Epithelial cell of proximal tubule (primary cell): ENCODE measurements at places on chromosomes 11 and 22. TPM values are rescaled to one million over a fixed set of nuclear protein-coding genes. Genes with fewer than 3 reads are reported as not detected.

RAG2 gene
- not detected in 2 replicates for total RNA-seq

OTOG gene
- total RNA-seq: not detected in 2 replicates

MRGPRX3 gene
- not detected in 2 replicates for total RNA-seq

NPAS4 gene
- not detected in 2 replicates for total RNA-seq

GGTLC3 gene
- not detected in 2 replicates for total RNA-seq

SNX32 gene
- 2.1 TPM in 1 of 2 replicates, not detected in the other for total RNA-seq

- no peak for DNase-seq
Measured at GRCh38 chr11:15555161-15555560, 440.4 kb downstream of the INSC start.

DNA sequence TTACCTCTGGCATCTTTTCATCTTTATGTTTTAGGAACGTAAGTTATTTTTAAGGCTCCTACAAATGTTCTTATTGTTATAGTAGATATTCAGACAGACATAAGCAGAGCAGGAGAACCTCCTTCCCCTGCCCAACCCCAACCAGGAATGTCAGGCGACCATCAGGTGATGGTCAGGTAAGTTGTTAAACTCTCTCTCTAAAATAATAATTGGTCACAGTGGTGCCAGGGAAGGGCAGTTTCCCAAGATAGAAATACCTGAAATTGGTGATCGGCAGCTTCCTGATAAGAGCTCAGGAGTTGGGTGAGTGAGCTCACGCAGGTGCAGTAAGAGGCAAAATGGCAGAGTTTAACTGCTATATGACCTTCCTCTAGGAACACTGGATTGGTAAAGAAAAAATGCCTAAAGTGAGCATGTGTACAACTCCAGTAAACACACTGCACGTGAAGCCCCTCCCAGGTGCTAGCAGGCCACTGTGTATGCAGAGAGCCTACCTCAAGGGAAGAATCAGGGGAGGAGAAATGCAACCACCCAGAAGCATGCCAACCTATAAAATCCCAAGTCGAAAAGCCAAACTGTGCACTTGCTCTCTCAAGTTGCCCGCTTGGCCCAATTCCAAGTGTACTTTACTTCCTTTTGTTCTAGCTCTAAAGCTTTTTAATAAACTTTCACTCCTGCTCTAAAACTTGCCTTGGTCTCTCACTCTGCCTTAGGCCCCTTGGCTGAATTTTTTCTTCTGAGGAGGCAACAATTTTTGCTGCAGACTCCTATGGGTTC lies 273.9 kb downstream of the SBF2 start:
- DNase-seq: no peak

- DNase-seq: no peak
Measured at GRCh38 chr22:21605887-21606564, 23.8 kb downstream of the YDJC start.

DNA sequence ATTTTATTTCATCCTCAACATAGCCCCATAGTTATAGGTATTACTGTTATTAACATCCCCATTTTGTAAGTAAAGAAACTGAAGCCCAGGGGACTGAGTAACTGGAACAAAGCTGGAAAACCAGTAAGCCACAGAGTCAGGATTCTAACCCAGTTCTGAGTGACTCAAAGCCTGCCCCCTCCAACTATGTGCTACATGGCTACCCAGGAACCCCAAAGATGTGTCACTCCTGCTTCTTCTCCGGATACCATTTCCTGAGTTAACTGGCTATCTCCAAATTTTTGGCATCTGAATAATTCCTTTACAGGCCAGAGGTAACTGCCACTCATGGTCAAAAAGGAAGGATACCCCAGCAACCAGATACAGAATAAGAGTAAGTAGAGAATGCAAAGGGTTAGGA lies 43.6 kb downstream of the TENM4 start:
- no peak for DNase-seq

GRCh38 chr11:128238521-128239265 lies 348.7 kb downstream of the ETS1 start:
- no peak for DNase-seq

- no peak for DNase-seq
Measured at GRCh38 chr11:77127235-77127911, 673 bp upstream of the MYO7A start.

DNA sequence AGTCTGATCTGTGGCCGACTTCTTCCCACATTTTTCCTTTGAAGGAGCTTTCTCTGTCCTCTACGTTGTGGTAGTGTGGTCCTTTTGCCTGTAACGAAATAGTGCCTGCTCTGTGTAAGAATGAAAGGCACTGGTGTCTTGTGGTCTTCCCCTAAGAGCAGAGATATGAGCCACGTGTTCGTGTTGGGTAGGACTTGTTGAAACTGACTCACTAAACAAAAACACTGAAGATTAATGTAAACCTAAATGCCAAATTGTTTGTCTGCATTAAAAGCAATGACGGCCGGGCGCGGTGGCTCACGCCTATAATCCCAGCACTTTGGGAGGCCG lies 10.1 kb upstream of the RPS3 start:
- DNase-seq: no peak

- DNase-seq: no peak
Measured at GRCh38 chr11:70865356-70865755, 387.0 kb downstream of the SHANK2 start.

- DNase-seq: no peak
Measured at GRCh38 chr11:81673001-81673400, 1060.7 kb downstream of the FAM181B start.

DNA sequence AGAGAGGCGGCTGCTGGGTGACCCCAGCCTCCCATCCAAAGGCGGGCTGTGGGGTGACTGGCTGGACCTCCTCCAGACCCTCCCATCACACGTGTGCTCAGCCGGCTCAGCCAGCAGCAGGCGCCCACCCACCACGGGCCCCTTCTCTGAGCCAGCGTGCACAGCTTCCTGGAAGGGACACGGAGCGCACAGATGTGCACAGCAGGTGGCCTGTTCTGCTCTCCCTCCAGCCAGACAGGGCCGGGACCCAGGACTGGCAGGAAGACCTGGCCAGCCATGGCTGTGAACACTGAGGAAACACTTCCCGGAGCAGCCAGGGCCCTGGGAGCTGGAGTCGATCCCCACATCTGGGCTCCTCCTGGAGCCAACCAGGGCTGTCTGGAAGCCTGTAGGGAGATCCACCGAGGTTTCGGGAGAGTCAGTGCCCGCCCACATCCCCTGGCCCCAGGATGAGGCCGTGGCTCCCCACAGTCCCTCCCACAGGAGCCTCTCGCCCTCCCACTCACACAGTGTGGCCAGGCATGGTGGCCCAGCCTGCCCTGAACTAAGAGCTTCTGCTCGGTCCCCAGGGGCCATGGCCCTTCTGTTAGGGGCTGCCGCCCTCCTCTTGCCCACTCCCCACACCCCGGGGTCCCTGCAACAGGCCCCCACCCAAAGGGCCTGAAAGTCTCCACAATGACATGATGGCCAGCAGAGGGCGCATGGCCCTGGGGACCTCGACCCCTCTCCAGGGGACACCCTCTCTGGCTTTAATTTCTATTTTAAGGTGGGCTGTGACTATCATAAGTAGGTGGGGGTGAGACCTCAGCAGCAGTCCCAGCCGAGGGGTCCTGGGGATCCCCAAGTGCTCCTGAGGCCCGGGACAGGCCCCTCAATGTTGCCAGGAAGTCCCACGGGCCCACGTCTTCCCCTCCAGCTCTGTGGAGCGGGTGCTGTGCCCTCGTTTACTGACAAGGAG lies 90.6 kb upstream of the FGF3 start:
- no peak for DNase-seq

DNA sequence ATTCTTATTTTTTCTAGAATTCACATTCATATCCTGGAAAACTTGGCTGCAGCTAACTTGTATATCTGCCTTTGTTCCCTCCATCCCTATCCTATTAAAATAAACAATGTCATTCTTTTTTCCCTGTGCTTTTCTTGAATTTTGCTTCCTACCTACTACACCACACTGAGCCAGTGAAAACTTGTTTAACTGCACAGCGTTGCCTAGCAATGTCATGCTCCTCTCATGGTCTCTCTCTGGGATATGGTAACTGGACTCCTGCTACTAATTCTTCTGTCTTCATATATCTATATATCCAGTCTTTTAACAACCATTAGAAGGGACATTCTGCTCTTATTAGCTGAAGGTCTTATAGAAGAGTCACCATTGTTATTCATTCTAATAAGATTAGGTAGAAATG lies 434.4 kb downstream of the METTL15 start:
- DNase-seq: no peak

DNA sequence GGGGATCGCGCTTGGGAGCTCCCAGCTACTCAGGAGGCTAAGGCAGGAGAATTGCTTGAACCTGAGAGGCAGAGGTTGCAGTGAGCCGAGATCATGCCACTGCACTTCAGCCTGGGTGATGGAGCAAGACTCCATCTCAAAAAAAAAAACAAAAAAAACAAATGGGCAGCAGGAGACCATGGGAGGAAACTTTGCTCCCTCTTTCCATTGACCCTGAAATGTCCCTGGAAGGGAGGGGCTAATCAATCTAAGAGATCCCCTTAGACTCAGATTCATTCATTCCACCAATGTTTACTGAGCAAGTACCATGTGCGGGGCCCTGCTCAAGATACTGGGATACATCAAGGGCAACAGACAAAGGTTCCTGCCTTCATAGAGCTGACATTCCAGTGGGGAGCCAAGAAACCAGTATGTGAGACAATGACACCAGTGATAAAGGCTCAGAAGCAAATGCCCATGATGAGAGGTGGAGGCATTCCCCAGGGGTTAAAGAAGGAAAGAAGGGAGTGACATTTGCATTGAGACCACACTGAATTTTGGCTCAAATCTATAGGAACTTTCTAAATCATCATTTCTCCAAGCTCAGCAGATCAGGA lies 37.7 kb upstream of the TFIP11 start:
- no peak for DNase-seq

DNA sequence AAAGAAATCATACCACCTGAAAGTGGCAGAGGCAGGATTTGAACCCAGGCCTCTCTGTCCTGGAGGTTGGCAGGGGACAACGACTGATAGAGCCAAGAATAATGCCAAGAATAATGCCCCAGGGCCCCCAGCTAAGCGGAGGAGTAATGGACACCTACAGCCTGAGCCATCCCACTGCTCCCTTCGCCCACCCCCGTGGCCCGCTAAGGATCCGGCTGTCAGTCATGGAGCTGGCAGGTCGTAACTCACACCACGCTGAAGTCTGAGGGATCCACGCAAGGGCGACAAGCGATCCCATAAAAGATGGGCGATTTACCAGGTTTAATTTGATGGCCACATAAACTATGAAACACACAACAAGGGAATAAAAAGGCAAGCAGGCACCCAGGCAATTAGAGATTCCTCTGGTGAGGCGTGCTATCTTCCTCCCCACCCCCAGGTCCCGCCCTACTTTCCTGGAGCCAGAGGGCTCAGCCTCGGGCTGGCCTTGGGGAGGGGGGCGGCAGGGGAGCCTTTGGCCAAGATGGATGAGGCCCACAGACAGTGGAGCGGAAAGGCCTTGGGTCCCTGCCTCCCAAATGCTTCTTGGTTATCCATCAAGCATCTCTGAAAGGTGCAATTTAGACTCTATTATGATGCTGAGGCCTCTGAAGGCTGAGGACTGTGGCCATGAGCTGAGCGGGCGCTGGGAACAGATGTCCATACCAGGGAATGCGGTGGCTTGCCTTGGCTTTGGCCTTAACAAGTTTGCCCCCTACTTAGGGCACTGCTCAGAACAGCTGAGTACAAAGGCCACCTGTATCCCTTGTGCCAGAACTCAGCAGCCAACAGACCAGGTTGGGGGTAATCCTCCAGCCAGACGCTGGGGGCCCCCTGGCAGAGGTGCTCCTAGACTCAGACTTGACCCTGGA lies 55.2 kb downstream of the MACROD1 start:
- DNase-seq: no peak

- DNase-seq: no peak
Measured at GRCh38 chr22:26135806-26136205, 33.5 kb upstream of the SEZ6L start.

- DNase-seq: no peak
Measured at GRCh38 chr11:134736251-134736947, 324.4 kb upstream of the B3GAT1 start.

DNA sequence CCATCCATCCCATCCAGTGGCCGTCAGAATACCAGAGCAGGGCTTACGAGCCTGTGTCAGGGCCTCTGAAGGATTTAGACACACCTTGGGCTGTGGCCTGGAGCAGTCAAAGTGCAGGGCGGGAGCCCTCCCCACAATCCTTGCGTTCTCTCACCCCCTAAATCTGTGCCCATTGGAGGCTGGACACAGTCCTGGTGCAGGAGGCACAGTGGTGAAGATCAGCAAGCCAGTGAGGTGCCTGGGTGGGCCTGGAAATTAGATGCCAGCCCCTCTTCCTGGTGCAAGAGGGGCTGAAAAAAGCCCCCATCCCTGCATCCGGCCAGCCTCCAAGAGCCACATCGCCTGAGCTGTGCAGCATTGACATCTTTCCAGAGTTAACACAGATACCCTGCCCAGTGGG lies 1045.8 kb downstream of the TBC1D22A start:
- DNase-seq: no peak

- no peak for DNase-seq
Measured at GRCh38 chr11:11592146-11592684, 29.6 kb downstream of the GALNT18 start.
